Skin of body (tissue), 3 donors: ENCODE measurements at places on chromosomes 6 and 20. TPM values are rescaled to one million over a fixed set of nuclear protein-coding genes. Genes with fewer than 3 reads are reported as not detected.

Gene EEF1A2
- total RNA-seq = 38.5 TPM

Gene LPA
- total RNA-seq = not detected

Gene SLC17A1
- not detected for total RNA-seq

Gene PRRT1
- 0.20 TPM for total RNA-seq

Gene CGAS
- 4.9 TPM for total RNA-seq

Gene GSTA2
- not detected for total RNA-seq

Gene MYCT1
- total RNA-seq = 16.3 TPM

Gene TREML2
- 0.39 TPM for total RNA-seq

Gene TRIM40
- not detected for total RNA-seq

Gene BFSP1
- total RNA-seq = 1.3 TPM

Gene GUCA1A
- 0.20 TPM for total RNA-seq

Gene NINL
- 15.7 TPM for total RNA-seq

Gene IFNGR1
- 112 TPM for total RNA-seq

Gene RIMS4
- total RNA-seq = 1.3 TPM

Gene PRDM13
- not detected for total RNA-seq

Gene UBE3D
- 9.9 TPM for total RNA-seq

Gene SDCBP2
- total RNA-seq = 9.4 TPM

Gene FARS2
- 25.4 TPM for total RNA-seq

Gene NKX2-4
- not detected for total RNA-seq

Gene RAMACL
- 2.7 TPM for total RNA-seq

Gene OR2H1
- total RNA-seq = not detected

Gene HLA-A
- 96.6 TPM for total RNA-seq

Gene VTA1
- 42.5 TPM for total RNA-seq

Gene SLC17A4
- not detected for total RNA-seq

Gene EYS
- 0.69 TPM for total RNA-seq

Gene CDKN1A
- total RNA-seq = 78.9 TPM

Gene PXMP4
- 12.8 TPM for total RNA-seq

Gene AIF1
- total RNA-seq = 23.8 TPM

Gene HLA-DRB1
- 20.7 TPM for total RNA-seq

Gene TSPO2
- total RNA-seq = 0.79 TPM

Gene HSPA1L
- total RNA-seq = 1.8 TPM

Gene FBXO5
- total RNA-seq = 11.4 TPM

Gene TBXT
- total RNA-seq = not detected

Gene TGM3
- 16.6 TPM for total RNA-seq

Gene C6orf163
- 5.6 TPM for total RNA-seq

Gene FABP7
- 31.6 TPM for total RNA-seq

Gene SLC13A3
- total RNA-seq = 1.8 TPM

Gene SNX14
- 102 TPM for total RNA-seq

Gene RPS6KA2
- 11.7 TPM for total RNA-seq

Gene MLIP
- 11.5 TPM for total RNA-seq

Gene PHACTR1
- 12.7 TPM for total RNA-seq

Gene CALHM6
- total RNA-seq = 3.4 TPM

Gene TFAP2A
- total RNA-seq = 25.0 TPM

Gene ADGB
- 0.10 TPM for total RNA-seq

Gene TPX2
- 14.8 TPM for total RNA-seq

Gene METTL24
- 3.6 TPM for total RNA-seq

Gene TREM1
- total RNA-seq = 1.6 TPM

Gene WASF1
- total RNA-seq = 7.1 TPM

Gene PDCD2
- total RNA-seq = 27.2 TPM

Gene DCDC2
- 1.2 TPM for total RNA-seq

Gene IL20RA
- total RNA-seq = 10.7 TPM

Gene GSTA3
- 0.39 TPM for total RNA-seq

Gene SRMS
- 1.1 TPM for total RNA-seq

Gene ADGRF5
- 24.4 TPM for total RNA-seq

Gene EMILIN3
- 18.4 TPM for total RNA-seq

Gene LBP
- total RNA-seq = 0.30 TPM

Gene MAPK13
- total RNA-seq = 29.5 TPM

Gene KHDC1L
- 0.39 TPM for total RNA-seq
